ENCODE measurements at places on chromosomes 3 and 15.

- DNase-seq = no peak
These were observed 2.0 kb downstream of the RPL32 start for GRCh38 chr3:12839156-12839946.

GRCh38 chr15:69743091-69743490 lies 290.5 kb downstream of the RPLP1 start:
- no peak for DNase-seq

DNA sequence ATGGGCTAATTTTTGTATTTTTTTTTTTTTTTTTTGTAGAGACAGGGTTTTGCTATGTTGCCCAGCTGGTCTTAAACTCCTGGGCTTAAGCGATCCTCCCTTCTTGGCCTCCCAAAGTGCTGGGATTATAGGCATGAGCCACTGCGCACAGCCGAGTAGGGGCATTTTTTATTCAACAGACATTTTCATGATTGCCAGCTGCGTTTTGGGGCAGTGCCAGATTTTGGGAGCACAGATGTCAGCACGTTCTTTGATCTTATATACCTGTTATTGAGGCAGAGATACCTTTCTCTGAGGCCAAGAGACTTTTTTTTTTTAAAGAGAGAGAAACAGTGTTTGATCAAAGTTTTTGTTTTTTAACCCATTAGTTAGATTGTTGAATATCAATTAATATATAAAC lies 16.8 kb downstream of the NEO1 start:
- DNase-seq = no peak

DNA sequence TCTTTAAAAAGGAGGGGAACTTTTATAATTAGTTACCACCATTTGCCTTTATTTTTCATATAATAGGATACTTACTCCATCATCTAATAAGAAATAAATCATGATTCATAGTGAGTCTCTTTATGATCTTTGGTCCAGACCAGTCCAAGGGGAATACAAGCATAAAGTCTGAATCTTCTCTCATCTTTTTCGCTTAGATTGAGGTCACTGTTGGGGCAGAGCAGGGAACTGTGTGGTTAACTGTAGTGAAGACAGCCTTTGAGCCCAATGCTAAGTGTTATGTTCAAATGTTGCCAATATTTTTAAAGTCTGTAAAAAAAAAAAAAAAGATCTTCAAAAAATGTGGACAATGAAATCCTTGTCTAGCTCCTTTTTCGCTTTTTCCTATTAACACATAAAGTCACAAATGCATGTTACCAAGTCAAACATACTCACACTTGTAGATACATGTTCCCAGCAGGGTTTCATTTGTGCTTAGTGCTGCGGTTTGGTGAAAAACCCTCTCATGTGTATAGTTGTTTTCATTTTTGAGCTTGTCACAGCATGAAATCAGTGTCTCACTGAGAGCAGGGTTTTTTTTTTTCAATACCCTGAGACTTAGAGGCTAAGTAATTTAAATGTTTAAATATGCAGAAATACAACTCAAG lies 72.1 kb downstream of the EPHA3 start:
- no peak for DNase-seq

DNA sequence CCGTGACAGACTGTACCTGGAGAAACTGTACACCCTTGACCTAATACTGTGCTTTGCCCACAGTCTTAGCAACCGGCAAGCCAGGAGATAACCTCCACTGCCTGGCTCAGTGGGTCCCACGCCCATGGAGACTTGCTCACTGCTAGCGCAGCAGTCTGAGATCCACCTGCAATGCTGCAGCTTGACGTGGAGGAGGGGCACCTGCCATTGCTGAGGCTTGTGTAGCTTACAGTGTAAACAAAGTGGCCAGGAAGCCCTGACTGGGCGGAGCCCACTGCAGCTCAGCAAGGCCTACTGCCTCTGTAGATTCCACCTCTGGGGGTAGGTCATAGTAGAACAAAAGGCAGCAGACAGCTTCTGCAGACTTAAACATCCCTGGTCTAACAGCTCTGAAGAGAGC lies 189.3 kb downstream of the EDEM1 start:
- no peak for DNase-seq

- DNase-seq = peak; percentile 24
These were observed 129.4 kb upstream of the SNTN start for GRCh38 chr3:63523100-63523499.

GRCh38 chr3:128984596-128984995 lies 9.3 kb downstream of the CFAP92 start:
- no peak for DNase-seq

DNA sequence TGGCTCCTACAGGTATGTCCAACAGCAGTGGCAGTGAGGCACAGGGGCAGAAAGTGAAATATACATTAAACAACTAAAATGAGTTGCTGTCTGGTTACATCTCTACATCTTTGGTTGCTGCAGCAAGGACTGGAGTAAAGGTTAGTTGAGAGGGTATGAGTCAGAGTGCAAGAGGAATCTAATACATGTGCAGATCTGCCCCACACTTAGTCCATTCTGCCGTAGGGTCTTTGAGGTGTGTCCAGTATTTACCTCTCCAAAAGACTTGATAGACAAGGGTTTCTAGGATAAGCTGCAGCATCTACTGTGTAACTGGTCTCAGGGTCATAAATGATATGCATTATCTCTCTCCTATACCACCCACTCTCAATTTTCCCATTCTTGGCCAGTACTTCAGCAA lies 6.2 kb upstream of the NEDD4 start:
- DNase-seq = no peak

DNA sequence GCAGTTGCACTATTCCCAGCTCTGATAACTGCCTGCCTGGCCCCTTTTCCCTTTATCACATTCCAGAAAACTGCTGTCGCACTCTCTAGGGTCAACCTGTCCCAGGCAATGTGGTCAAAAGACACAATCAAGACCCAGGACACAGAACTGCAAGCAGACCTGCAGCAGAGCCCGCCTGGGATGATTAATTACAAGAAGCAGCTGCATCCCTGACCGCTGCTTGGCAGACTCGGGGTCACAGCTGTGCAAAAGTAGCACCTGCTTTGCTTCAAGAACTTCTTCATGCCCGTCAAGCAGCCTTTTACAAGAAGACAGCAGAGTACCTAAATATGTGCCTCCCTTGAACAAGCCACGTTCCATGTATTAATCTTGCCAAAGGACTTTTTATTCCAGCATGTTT lies 120.0 kb upstream of the ST8SIA2 start:
- DNase-seq = no peak

DNA sequence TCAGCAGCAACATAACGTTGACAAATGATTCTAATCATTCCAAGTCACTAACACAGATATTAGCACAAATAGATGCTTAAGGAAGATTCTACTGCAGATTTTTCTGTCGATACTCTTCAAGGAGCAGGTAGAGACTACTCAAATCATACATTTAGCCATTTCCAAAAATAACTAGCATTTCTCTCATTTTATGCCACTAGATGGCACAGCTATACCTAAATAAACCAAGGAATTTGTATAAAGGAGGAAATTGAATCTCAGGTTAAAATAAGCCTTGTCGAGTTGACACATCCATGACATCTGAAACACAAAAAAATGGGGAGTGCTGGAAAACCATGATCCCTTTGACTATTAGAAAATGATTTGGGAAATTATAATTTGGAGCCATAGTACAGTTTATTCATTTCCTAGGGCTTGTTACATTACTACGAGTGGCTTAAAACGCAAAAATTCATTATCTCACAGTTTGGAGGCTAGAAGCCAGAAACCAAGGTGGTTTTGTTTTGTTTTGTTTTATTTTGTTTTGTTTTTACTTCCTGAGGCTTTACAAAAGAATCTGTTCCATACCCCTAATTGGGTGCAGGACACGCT lies 59.5 kb upstream of the STRIT1 start:
- peak; percentile 39 for DNase-seq

- DNase-seq = no peak
These were observed 148.8 kb downstream of the GABRG3 start for GRCh38 chr15:27119695-27120266.

DNA sequence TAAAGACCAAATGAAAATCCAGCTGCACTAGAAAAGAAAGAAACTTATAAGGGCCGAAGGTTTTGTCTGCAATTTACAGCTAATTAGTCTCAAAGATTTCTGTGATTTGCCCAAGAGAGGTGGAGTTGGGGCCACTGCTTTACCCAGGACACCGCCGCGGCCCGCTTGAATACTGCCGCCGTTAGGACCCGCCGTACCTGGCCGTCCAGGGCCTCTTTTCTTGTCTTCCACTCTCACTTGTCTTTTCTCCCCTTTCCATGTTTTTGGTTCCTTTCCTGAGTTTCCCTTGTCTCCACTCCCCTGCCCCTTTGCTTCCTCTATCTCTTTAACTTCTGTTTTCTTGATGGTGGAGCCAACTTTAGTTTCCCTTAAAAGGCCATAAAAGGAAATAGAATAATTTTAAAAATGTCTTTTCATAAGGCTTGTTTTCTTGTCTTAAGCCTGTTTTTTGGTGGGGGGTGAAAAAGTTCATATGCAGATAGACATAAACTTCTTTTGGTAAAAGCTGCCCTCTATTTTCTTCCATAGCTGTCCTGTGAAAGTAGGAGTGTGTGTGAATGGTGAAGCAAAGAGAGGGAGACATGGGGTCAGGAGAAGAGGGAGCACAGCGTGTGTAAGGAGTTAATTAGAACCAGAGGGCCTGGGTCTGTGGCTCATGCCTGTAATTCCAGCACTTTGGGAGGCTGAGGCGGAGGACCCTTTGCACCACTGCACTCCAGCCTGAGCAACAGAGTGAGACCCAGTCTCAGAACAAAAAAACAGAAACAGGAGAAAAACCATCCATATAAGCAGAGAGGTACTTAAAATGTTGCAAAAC lies 16.0 kb upstream of the CCNL1 start:
- DNase-seq = peak; percentile 53

DNA sequence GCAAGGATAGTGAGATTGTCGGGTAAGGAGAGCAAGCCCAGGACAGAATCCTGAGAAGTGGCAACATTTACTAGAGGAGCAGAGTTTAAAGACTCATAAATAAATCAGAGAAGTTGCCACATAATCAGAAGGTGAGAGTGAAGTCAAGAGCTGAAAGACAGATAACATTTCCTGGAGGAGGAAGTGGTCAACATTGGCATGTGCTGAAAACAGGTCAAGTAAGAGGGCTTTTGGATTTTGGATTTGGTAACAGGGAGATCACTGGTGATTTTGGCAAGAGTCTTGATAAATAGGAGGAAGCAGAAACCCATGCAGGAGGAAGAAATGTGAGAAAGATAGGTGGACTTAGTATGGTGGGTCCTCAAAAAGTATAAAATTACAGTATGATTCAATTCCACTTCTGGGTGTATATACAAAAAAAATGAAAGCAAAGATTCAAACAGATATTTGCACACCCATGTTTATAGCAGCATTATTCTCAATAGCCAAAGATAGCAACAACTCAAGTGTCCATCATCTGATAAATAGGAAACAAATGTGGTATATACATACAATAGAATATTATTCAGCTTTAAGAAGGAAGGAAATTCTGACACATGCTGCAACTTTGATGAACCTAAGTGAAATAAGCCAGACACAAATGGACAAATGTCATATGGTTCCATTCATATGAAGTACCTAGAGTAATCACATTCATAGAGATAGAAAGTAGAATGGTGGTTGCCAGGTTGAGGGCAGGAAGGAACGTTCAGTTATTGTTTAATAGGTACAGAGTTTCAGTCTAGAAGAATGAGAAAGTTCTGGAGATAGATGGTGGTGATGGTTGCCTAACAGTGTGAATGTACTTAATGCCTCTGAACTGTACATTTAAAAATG lies 27.3 kb upstream of the MBNL1 start:
- peak; percentile 27 for DNase-seq

DNA sequence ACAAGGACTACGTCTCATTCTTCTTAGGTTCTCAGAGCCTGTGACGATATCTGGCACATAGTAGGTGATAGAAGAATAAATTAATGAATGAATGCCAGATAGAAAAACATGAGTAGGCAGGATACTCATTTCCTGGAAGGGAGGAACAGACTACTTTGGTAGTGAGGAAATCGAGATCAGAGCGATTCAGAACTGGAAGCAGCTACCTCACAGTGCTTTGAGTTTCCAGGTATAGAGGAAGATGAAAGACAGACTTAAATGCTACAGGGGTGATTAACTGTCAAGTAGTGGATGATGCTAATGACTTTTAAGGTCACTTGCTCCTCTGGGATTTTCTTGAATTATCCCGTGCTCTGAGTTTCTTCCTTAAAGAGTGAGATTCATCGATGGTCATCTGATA lies 951.5 kb upstream of the CFAP20DC start:
- DNase-seq = no peak

- DNase-seq = no peak
These were observed 135.1 kb upstream of the HACD2 start for GRCh38 chr3:123719862-123720453.

DNA sequence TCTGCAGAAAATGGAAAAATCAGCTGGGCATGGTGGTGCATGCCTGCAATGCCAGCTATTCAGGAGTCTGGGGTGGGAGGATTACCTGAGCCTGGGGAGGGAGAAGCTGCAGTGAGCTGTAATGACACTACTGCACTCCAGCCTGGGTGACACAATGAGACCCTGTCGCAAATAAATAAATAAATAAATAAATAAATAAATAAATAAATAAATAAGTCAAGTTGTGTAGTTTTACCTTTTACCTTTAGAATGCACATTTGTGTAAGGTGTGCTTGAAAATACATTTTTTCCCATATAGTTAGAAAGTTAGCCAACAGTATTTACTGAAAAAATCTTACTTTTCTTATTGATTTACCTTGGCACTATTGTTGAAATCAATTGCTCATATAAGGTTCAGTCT lies 515.6 kb downstream of the NAALADL2 start:
- DNase-seq = no peak

DNA sequence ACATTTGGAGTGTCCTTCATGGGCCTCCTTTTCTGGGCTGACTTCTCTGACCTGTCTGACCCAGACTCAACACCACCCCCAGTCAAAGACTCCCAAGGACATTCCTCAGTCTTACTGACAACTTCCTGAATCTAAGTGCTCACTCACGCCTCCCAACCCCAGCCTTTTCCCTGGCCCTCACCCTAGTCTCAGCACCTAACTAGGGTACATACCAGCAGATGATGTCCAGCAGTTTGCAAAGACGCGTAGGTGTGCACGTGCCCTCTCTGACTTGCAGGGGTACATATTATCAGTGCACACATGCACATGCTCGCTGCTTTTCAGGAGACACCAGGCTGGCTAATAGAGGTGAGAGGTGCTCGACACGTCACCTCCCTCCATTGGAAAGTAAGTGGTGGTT lies 38.7 kb upstream of the SLCO2A1 start:
- DNase-seq = no peak

DNA sequence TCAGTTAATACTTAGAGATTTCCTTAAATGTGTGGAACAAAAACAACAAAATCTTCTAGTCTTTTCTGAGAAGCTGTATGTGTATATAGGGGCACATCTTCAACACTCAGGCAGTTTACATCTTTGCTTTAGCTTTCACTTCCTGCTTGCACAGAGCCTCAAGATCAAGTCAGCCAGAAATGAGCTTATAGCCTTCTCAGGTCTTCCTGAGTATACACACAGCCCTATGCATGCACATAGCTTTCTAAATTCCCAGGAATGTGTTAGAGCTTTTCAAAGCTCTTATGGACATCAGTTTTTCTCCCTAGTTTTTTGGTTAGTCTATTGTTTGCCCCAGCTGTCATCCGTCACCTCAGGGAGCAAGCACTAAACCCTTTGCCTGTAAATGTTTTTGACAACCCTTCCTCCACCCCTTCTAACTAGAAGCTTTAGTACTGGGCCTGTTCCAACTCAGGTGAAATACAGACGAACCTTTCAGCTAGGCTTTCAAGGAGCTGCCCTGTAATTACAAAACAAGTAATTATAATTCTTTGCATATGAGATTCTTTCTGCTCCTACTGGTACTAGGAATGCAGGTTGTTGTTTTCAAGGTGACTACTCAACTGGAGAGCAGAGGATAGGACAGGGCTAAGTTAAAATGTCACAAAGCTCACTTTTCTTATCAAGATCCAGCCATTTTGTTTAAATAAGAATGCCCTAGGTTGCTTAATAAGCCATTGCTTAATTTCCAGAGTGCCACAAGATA lies 22.6 kb upstream of the MTMR10 start:
- peak; percentile 34 for DNase-seq

Measured in EH (cell line).